Uterus (tissue), 4 donors: ENCODE measurements at places on chromosomes 6 and 20. TPM values are rescaled to one million over a fixed set of nuclear protein-coding genes. Genes with fewer than 3 reads are reported as not detected.
A peak's percentile ranks its signal among the peaks of the same experiment; 100 is the strongest.

- no peaks in the 10 kb centered on the region for H3K36me3 ChIP-seq
- no peaks in the 10 kb centered on the region for H3K27me3 ChIP-seq
- H3K4me1 ChIP-seq: no peaks in the 10 kb centered on the region
- peak overlapping the region; percentile 75 for H3K27ac ChIP-seq
These were observed 36.1 kb upstream of the MAP7 start for GRCh38 chr6:136586295-136586694.

- peak overlapping the region; percentile 3 for H3K27ac ChIP-seq
- H3K27me3 ChIP-seq: no peaks in the 10 kb centered on the region
- H3K4me1 ChIP-seq: no peaks in the 10 kb centered on the region
- no peaks in the 10 kb centered on the region for H3K36me3 ChIP-seq
These were observed 120.8 kb upstream of the PTPN1 start for GRCh38 chr20:50389438-50389807.

DNA sequence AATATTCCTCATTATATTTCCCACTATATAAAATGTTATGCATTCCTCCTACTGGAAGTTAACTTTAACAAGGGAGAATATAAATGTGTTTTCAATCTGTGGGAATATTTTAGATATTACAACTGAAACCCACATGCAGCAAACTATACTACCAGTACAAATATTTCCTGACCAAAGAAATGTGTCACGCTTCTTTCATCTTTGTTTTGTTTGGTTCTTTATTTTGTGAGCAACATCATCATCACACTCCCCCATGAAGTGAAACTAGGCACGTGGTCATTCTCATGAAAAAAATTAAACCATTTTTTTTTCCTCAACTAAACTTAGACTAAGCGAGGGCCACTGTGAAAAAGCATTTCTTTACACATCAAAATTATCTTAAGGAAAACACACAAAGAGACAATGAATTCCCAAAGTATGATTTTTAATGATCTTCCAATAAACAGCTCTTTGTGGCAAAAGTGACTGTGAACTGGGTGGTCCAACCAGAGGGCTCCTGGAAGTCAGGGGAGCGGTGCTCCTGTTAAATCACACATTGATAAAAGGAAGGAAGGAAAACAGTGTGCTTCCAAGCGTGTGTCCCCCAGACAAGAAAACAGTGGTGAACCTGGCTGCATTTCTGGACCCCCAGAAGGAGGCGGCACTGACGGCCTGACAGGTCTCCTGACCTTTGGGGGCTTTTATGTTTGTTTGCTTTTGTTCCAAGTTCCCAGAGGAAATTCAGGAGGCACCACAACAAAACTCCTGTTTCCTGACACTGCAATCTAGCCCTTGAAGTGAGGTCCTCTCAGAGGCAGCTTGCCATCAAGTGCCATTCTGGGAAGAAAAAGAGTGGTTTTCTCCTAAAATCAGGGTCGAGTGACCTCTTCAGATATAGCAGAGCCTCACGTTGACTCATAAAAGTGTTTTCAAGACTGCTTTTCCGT lies 166.8 kb upstream of the FOXQ1 start:
- no peaks in the 10 kb centered on the region for H3K4me1 ChIP-seq
- no peak for DNase-seq
- H3K27me3 ChIP-seq: no peaks in the 10 kb centered on the region
- no peak overlapping the region for H3K4me3 ChIP-seq

GRCh38 chr6:10633216-10633615 lies 61.2 kb downstream of the C6orf52 start:
- H3K36me3 ChIP-seq: no peaks in the 10 kb centered on the region
- H3K4me1 ChIP-seq: no peaks in the 10 kb centered on the region
- DNase-seq: no peak
- no peak overlapping the region for H3K4me3 ChIP-seq
- H3K27me3 ChIP-seq: no peaks in the 10 kb centered on the region

DNA sequence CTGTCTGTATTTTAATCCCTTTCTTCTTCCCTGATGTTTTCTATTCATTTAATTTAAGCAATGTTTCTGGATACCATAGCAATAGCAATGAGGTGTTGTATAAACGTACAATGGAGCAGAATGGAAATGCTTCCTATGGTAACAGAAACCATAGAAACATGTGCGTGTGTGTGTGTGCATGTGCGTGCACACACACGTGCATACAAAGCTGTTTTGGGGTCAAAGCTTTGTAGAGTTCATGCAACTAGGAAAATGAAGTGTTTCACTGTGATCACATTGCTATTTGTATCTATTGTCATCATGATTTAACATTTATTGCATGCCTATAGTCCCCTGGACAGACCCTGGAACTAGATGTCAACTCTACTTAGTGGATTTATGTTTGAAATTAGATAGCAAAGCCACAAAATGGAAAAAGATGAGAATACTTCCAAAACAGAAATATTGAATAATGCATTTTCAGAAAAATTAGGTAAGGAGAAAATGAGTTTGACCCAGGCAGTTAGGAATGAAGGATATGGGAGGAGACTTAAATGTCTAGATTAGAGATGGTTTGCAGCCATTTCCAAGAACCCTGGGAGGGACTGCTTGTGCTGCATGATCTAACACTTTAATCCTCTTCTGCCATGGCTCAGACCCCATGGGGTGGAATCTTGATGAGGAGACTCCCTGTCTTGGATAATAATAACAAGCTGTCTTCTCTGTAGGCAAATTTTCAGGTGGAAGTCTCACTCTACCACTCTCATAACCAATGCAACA lies 124.4 kb downstream of the TRMT11 start:
- no peak for DNase-seq
- no peaks in the 10 kb centered on the region for H3K4me1 ChIP-seq
- no peak overlapping the region for H3K4me3 ChIP-seq
- no peaks in the 10 kb centered on the region for H3K27me3 ChIP-seq

- no peak for DNase-seq
- no peak overlapping the region for H3K27ac ChIP-seq
- no peaks in the 10 kb centered on the region for H3K36me3 ChIP-seq
- H3K4me1 ChIP-seq: no peaks in the 10 kb centered on the region
- no peaks in the 10 kb centered on the region for H3K27me3 ChIP-seq
- H3K4me3 ChIP-seq: no peak overlapping the region
These were observed 9.1 kb upstream of the BRPF3 start for GRCh38 chr6:36187446-36187845.

- H3K4me3 ChIP-seq: no peak overlapping the region
- H3K4me1 ChIP-seq: no peaks in the 10 kb centered on the region
- no peak for DNase-seq
- no peaks in the 10 kb centered on the region for H3K36me3 ChIP-seq
- H3K27me3 ChIP-seq: no peaks in the 10 kb centered on the region
These were observed 15.5 kb downstream of the EEF1E1 start for GRCh38 chr6:8086755-8087306.

GRCh38 chr6:21438986-21439352 lies 154.6 kb upstream of the SOX4 start:
- H3K27ac ChIP-seq: peak overlapping the region; percentile 43
- peaks cover 4% of the 10 kb centered on the region for H3K4me1 ChIP-seq
- no peaks in the 10 kb centered on the region for H3K36me3 ChIP-seq
- no peaks in the 10 kb centered on the region for H3K27me3 ChIP-seq
- DNase-seq: no peak

GRCh38 chr6:158907931-158908330 lies 88.8 kb upstream of the EZR start:
- no peaks in the 10 kb centered on the region for H3K4me1 ChIP-seq
- H3K27me3 ChIP-seq: no peaks in the 10 kb centered on the region
- DNase-seq: no peak
- no peak overlapping the region for H3K27ac ChIP-seq
- no peaks in the 10 kb centered on the region for H3K36me3 ChIP-seq

DNA sequence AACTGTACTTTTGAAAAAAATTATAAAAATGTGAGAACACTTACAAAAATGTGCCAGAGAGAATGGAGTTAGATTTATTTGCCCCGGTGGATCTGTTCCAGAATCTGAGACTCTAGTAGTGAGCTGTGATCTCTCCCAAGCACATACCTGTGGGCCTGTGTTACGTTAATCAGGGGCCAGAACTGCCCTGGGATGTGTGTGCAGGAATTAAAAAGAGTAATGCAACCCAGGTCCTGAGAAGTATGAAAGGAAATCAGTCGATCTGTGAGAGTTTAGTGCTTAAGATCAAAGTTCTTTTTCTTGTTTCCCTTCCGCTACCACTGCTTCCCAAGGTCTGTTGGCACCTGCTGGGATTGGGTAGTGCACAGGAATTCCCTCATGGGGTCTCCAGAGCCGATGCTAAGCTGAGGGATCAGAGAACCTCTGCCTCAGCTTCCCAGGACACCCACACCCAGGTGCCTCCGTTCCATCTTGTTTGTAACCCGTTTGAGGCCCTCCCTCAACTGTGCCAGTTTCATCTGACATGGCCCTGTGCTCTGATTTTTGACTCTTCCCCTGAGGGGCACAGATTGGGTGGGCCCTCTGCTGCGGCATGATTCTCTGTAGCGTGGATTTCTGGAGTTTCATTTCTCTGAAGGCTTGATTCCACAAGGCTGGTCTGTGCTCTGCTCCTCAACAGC lies 87.7 kb downstream of the RREB1 start:
- H3K27me3 ChIP-seq: no peaks in the 10 kb centered on the region
- no peaks in the 10 kb centered on the region for H3K36me3 ChIP-seq
- DNase-seq: no peak

- H3K4me1 ChIP-seq: no peaks in the 10 kb centered on the region
- H3K4me3 ChIP-seq: no peak overlapping the region
- H3K27me3 ChIP-seq: no peaks in the 10 kb centered on the region
- no peak for DNase-seq
- no peaks in the 10 kb centered on the region for H3K36me3 ChIP-seq
These were observed 616.1 kb downstream of the CD109 start for GRCh38 chr6:74312081-74312480.

DNA sequence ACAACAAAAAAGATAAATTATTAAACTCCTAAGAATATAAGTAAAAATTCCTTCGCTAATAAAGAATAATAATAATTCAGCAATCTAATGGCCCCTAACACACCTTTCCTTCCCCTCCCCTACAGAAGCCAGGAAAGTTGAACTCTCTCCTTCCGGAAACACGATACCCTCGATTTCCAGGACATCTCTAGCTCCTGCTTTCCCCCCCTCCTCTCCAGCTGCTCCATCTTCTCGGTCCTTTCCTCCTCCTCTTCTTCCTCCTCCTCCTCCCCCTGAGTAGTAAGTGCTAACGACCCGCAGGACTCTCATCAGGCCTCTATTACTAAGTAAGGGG lies 603 bp downstream of the TASP1 start:
- DNase-seq: no peak
- H3K4me1 ChIP-seq: no peaks in the 10 kb centered on the region
- H3K36me3 ChIP-seq: no peaks in the 10 kb centered on the region
- no peaks in the 10 kb centered on the region for H3K27me3 ChIP-seq
- H3K27ac ChIP-seq: peak overlapping the region; percentile 73
- H3K4me3 ChIP-seq: peak overlapping the region; percentile 96

- H3K36me3 ChIP-seq: no peaks in the 10 kb centered on the region
- H3K27ac ChIP-seq: no peak overlapping the region
- DNase-seq: no peak
These were observed 101.1 kb upstream of the EMILIN3 start for GRCh38 chr20:41467690-41468089.

DNA sequence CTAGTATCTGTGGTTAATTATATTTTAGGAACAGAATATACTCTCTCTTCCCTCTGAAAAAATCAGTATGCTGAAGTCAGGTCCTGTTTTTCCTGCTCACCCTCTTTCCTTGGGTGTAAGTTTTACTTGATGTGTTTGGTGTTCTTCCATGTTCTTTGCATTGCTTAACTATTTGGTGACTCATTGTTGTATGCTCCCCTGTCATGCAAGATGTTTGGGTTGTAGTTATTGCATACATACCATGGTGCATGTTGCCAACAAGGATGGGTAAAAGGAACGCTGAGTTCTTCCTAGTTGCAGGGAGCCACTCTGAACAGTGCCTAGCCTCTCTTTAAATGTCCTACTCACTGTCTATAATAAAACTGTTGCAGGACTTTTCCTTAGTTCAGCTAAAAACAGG lies 207.9 kb upstream of the LAMP5 start:
- no peak overlapping the region for H3K27ac ChIP-seq
- H3K36me3 ChIP-seq: no peaks in the 10 kb centered on the region
- H3K4me3 ChIP-seq: no peak overlapping the region
- DNase-seq: no peak

GRCh38 chr6:128929869-128930268 lies 46.9 kb downstream of the LAMA2 start:
- no peaks in the 10 kb centered on the region for H3K27me3 ChIP-seq
- no peaks in the 10 kb centered on the region for H3K4me1 ChIP-seq
- H3K27ac ChIP-seq: no peak overlapping the region
- H3K4me3 ChIP-seq: no peak overlapping the region
- no peak for DNase-seq

DNA sequence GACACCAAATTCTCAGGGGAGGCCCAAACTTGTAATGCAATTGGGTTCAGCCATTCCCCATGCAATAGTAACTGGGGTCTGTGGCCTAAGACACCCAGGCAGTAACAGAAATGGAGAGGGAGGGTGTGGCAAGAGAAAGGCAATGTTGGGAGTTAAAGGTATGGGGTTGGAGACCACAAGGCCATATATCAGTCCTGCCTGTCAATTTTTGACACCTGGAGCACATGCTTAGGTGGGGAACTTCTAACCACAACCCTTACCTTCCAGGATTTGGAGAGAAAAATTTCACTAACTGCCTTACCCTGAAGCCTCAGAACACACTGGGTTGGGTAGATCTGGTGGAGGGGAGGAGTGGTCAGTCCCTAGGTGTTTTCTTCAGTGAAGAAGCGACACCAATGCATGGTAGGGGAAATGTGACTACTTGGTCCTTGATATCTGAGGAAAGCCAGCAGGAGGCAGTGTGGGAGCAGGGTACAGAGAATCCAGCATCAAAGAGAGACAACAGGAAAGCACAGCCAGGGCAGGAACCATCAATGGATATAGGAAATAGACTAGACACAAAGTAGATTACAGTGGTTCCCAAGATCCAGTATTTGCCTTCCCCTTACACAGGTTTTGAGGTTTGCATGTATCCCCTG lies 6.8 kb upstream of the USP49 start:
- H3K27ac ChIP-seq: no peak overlapping the region
- no peaks in the 10 kb centered on the region for H3K27me3 ChIP-seq
- DNase-seq: no peak

GRCh38 chr6:107629548-107630129 lies 139.7 kb downstream of the SOBP start:
- no peaks in the 10 kb centered on the region for H3K4me1 ChIP-seq
- H3K27ac ChIP-seq: no peak overlapping the region
- H3K27me3 ChIP-seq: no peaks in the 10 kb centered on the region
- DNase-seq: no peak

DNA sequence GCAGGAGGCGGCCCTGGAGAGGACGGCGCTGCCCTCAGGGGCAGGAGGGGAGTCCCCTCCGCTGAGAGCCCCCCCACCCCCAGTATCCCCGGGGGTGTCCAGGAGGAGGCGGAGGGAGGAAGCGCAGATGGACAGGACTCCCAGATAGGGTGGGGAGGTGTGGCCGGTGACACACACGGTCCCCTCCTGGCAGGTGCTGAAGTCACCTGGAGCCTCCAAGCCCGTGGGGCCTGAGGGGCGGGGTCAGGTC lies 1.4 kb downstream of the STMN3 start:
- H3K36me3 ChIP-seq: no peaks in the 10 kb centered on the region
- H3K4me1 ChIP-seq: no peaks in the 10 kb centered on the region
- H3K4me3 ChIP-seq: peak overlapping the region; percentile 38
- H3K27me3 ChIP-seq: no peaks in the 10 kb centered on the region
- DNase-seq: no peak

ALDH5A1 gene
- 9.7 TPM for total RNA-seq

ABHD16B gene
- total RNA-seq: not detected

MYO6 gene
- total RNA-seq: 25.0 TPM

CD93 gene
- 100 TPM for total RNA-seq

MCCD1 gene
- not detected for total RNA-seq

INSM1 gene
- total RNA-seq: not detected

ARFGEF2 gene
- 22.4 TPM for total RNA-seq
